ENCODE measurements at places on chromosomes 4 and X. TPM values are rescaled to one million over a fixed set of nuclear protein-coding genes. Genes with fewer than 3 reads are reported as not detected.

DNA sequence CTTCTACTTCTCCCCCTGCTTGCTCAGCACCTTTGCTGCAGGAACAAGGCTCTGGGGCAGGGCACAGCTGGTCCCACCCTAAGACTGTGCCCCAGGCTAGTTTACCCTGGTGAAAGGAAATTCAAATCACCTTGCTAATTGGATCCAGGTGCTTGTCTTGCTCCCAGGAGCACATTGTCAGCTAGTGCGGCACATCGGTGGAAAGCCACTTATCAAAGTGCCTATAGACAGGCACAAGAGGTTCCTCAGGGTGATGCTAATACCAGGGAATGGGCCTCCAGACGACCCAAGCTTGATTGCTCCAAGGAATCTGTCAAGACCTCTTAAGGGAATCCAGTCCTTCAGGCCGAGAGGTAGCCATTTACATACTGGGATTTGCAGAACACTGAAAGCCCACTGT, 64.5 kb upstream of the PRPS1 start:
- DNase-seq, result no peak

GRCh38 chr4:169268951-169269760, 1.6 kb downstream of the SH3RF1 start:
- DNase-seq, result peak; percentile 86

DNA sequence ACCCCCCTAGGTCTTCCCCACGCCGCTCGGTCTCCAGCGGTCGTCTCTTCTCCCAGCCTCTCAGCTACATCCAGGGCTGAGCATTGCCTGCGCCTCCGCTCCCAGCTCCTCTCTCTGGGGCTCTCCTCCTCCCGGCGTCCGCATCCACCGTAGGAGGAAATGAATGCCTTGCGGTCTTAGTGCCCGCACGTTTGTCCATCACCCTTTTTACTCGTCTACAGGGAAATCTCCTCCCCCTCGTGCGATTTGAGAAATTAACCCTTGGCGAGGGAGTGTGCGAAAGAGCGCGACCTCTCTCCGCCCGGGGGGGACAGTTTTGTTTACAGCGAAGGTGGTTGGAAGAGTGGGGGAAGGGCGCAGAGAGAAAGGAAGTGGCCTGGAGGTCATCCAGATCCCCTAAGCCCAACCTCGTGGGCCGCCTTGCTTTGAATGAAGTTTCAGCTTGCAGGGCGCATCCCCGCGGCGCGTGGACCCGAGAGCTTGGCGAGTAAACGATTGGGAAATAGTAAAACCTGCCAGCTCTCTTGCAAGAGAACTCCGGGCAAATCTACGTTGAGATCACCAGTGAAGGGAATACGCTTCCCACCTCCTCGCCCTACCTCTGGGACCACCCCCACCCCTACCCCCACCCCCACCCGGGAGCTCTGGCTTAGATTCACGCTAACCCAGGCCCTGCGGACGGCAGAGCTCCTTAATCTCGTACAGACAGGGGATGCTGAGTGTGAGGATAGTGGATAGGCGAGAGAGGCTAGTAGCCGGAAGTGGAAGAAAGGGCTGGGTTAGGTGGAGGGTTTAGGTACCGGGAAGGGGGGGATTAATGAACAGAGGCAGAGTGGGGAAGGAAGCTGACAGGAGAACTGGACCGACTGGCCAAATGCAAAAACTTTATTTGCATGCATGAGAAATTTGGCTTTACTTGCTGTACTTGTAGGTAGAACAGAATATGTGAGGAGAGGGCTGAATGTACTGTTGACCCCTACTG, at the start of gene ELOVL6:
TSS of gene ELOVL6 (minus strand) at position 181 of the 982 bp plus-strand sequence. CDS start 280 bp downstream, outside the sequence.
- peak; percentile 93 for DNase-seq

DNA sequence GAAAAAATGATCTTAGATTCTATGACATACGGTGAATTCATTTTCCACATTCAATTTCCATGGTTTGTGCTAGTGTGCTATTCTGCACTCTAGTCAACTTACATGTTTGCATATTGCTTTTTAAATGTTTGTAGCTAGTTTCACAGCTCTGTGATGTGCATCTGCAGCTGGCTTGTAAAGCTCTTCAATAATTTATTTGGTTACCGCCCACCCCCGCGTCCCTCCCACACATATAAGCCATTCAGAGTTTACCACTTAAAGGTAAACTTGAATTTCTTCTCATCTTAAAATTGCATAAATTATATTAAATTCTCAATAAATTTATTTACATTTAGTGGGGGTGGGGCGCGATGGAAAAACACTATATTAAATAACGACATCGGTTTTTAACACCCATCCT, 291 bp upstream of the NBDY start:
- DNase-seq, result peak; percentile 36

RNF4 gene
- 64.7 TPM for total RNA-seq
